ENCODE measurements at places on chromosomes 6 and 20.

- DNase-seq: no peak
Measured at GRCh38 chr6:51857134-51857533, 230.3 kb downstream of the PKHD1 start.

DNA sequence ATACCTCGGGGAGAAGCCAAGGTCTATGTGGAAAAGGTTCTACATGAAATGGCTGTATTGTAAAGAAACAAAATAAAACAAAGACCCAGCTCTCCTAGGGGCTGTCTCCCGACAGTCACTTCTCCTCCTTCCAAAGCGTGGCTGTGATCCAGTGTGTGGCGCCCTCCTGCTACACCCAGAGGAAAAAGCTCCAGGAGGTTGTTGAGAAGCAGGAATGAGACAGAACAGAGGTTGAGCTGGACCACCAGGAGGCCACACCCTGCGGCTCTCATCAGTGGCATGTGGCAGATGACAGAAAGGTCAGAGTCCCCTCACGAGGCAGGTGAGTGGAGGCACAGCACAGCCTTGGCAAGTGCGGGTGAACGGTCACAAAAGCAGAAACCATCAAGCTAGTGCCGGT lies 236.0 kb downstream of the TBXT start:
- no peak for DNase-seq

GRCh38 chr20:20085071-20085470 lies 32.7 kb downstream of the CFAP61 start:
- DNase-seq: no peak

- DNase-seq: no peak
Measured at GRCh38 chr20:34365765-34366213, 2.7 kb downstream of the ITCH start.

GRCh38 chr6:130760006-130760405 lies 67.2 kb upstream of the SMLR1 start:
- DNase-seq: no peak

DNA sequence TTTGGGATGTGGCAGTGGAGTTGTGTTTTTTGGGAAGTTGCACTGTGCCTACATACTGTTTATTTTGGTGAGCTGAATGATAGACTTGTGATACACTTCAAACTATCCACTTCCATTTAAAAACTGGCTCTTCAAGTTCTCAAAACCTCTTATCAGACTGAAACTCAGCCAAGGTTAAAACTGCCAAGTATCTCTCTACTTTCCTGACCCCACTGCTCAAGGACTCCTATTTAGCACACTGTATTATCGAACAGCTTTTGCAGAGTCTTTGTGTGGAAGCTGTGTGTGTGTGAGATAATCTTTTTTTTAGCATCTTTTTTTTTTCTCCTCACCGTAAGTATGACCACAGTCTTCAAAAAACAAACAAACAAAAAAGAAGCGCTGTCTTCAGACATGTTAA lies 21.1 kb downstream of the STX11 start:
- no peak for DNase-seq

DNA sequence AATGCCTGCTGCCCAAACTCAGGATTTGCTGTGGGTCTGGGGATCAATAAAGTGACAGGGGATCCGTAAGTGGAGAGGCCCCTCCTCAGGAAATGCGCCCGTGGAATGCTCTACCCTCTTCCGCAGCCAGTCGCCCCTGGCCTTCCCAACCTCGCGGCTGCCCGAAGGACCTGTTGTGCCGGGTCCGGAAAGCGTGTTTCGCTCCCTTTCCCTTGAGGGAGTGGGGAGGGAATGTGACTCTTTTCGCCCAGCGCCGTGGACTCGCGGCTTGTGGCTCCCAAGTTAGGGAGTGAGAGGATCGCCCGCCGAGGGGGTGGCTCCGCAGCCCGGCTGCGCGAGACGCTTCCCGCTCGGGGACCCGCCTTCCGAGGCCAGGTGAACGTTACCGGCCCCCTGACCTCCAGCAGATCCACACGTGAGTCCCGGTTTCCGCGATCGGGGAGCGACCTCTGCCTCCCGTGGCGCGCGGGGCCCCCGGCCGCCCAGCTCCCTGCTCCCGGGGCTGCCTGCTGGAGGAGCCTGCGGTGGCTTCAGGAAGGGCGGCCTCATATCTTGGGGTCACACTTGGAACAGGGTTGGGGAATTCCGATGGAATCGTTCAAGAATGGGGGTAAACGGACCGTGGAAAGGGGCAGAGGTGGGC lies 666 bp downstream of the TPD52L1 start:
- DNase-seq: no peak

GRCh38 chr6:163826629-163827028 lies 412.1 kb downstream of the QKI start:
- no peak for DNase-seq

- no peak for DNase-seq
Measured at GRCh38 chr20:13535627-13536026, 103.1 kb downstream of the TASP1 start.

GRCh38 chr20:39645131-39645530 lies 683.0 kb downstream of the DHX35 start:
- DNase-seq: no peak

- DNase-seq: no peak
Measured at GRCh38 chr6:81241126-81242041, 511.1 kb downstream of the TENT5A start.

- DNase-seq: no peak
Measured at GRCh38 chr6:49410564-49410963, 52.5 kb downstream of the MMUT start.

DNA sequence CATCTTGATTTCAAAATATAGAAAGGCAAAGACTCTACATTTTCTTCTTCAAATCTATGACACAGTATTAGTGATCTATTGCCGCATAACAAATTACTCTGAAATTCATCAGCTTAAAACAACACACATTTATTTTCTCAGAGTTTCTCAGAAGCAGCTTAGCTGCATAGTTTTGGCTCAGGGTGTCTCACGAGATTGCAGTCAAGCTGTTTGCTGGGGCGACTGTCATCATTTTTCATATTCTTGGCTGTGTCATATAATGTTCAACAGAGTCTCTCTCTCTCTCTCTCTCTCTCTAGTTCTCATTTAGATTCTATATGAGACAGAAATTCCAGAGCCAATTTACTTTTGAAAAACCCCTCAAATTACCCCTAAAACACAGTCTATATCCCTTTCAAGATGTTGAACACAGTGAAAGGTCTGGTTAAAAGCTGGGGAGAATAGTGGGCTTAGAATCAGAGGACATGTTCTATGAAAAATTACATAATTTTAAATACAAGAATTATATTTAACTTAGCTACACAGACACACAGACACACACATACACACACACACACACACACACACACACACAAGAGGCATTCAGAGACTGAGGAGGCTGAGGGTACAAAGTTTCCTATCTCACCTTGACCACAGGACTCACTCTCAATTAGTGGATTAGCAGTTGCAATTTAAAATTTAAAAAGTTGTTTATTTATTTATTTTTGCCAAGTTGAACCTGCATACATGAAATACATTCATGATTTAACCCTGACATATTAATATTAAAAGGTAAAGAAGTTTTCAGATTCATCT lies 86.7 kb downstream of the MKKS start:
- DNase-seq: no peak

- no peak for DNase-seq
Measured at GRCh38 chr20:3454831-3455230, 16.0 kb upstream of the ATRN start.

DNA sequence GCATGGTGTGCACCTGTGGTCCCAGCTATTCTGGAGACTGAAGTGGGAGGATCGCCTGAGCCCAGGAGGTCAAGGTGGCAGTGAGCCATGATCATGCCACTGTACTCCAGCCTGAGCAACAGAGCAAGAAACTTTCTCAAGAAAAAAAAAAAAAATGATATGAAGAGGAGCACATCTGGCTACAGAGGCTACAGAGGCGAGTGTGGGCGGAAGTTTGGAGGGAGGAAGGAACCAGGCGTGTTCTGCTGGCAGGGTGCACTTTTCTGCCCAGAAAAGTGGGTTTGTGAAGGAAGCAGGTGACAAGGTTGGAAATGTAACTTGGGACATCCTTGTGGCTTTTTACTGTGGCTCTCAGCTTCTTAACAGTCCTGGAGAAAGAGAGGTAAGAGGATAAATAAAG lies 96.7 kb downstream of the SNX5 start:
- DNase-seq: no peak

GRCh38 chr20:56487216-56487615 lies 18.8 kb downstream of the RTF2 start:
- no peak for DNase-seq

DNA sequence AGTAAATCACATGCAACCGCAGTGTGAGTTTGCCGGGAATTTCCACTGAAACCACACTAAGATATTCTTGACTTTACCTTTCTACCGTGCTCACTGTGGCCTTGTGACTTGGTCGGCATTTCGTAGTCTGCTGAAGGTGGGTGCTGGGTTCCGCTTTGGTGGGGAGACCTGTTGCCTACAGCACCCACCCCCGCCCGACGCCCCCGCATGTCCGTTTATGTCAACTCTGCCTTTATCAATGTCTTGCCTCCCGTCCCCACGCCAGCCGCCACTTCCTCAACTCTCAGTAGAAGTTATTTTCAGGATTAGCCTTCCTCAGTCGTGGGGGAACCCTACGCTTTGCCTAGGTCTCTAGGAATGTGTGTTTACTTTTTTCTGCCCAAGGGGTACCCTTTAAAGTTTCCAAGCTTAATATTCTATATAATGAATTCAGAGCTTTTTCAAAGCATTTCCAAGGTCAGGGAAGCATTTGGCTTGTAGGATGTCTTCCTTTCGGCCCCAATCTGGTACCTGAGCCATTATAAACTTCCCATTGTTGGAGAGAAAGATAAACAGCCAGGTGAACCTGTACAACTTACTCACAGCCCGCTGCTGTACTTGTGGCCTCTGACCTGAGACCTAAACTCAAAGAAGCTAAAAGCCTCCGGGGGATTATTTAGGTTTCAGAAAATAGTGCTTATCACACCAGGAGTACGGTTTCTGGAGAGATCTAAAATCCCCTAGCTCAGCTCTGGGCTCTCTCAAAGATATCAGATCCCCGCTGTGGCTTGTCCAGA lies 54.2 kb downstream of the TBC1D7 start:
- peak; percentile 54 for DNase-seq

GRCh38 chr20:2746636-2747265 lies 53.7 kb downstream of the CPXM1 start:
- DNase-seq: no peak

GRCh38 chr20:24095756-24096155 lies 107.2 kb upstream of the GGTLC1 start:
- no peak for DNase-seq

DNA sequence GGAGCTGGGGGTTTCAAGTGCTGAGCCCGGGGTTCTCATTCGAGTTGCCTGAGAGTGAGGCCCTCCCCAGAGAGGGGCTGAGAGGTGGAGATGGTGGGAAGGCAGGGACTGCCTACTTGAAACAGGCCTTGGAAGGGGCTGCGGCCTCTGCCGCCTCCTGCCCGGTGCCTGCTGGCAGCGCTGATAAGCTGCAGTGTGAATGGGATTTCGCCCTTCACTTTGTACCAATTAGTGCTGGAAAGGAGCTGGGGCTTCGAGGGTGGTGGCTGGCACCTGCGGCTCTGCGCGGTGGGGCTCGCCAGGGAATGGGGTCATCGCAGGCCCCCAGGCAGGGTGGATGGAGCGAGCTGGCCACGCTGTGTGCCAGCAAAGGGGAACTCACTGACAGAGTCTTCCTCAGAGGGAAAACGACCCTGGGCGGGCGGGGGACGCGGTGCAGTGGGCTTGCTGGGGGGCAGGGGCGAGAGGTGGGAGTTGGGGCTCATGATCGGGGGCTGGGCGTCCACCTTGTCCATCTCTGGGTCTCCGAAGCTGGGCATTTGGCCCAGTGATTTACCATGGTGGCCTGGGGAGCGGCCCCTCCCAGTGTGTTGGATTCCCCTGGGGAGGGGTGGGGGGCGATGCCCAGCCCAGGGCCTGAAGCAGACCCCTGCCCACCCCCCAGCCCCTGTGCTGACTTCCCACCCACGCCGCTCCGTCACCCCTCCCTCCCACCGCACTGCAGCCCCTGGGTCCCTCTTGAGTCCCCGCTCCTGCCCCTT lies 22.9 kb downstream of the COL20A1 start:
- DNase-seq: no peak

GRCh38 chr6:13419422-13420195 lies 67.8 kb downstream of the GFOD1 start:
- DNase-seq: no peak

DNA sequence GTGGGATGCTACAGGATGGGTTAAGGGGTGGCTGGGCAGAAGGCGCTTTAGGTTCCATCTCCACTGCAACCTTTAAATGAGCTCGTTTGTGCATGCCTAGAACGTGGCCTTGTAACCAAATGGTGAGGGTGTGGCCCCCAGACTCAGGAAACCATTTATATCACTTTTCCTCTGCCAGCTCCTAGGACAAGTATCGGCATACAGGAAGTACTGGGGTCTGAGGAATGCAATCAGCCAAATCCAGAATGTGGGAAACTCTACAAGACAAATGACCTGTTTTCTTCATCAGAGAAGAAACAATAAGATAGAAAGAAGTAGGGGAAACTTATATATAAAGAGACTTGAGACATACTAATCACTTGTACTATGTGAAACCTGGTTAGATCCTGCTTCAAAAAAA lies 21.2 kb downstream of the AK9 start:
- no peak for DNase-seq

DNA sequence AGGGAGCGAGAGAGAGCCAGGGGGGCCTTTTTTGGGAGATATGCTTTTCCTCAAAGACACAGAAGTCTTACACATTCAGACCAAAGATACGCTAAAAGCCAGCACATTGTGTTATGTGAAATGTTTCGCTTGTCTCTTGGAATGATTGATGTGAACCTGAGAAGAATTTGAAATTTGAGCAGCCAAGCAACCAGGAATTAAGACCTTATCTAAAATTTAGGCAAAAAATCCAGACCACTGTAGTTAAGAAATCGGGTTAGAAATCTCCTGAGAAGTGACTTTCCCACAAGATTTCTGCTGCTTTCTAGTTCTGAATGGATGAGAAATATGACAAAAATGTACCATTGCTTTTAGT lies 223.2 kb upstream of the GMDS start:
- no peak for DNase-seq

All from central memory CD4-positive, alpha-beta T cell (primary cell).